Activated CD8-positive, alpha-beta T cell treated with anti-CD3 and anti-CD28 coated beads for 36 hours (primary cell): ENCODE measurements at places on chromosomes 13 and 19. TPM values are rescaled to one million over a fixed set of nuclear protein-coding genes. Genes with fewer than 3 reads are reported as not detected.

F10 gene
- total RNA-seq: not detected

ZNF524 gene
- total RNA-seq: 11.0 TPM

USHBP1 gene
- not detected for total RNA-seq

DNA sequence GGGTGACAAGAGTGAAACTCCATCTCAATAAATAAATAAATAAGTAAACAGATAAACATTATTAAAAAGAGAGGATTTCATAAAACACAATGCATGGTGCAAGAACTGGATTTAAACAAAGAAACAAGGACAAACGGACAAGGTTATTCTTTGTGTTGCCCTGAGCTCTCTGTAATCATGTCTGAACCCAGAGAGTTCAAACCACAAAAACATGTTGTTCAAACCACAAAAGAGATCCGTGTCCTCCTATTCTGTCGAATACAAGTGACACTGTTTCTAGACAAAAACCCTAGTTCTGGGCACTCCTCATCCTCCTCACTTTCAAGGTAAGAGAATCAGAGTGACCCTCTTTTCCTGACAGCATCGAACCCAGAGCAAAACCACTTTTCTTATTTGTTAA is 4.6 kb upstream of the TPRX2 start:
- no peak for DNase-seq

DNA sequence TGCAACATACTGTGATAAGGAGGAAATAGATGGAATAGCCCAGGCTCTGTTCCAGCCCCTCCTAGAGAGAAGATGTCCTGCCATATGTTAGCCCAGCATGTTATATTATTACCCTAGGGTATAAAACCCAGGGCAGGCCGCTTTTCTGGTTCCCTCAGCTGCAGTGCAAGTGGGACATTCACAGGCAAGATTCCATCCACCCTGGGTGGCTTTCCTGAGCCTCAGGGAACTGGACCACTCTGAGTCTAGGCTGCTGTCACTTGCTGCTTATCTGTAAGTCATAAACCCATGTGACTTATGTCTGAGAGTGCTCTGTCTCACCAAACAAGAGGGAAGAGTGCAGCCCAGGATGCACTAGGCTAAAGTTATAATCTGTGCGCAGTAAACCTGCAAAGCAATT is 413.2 kb downstream of the MZT1 start:
- no peak for DNase-seq
